ENCODE measurements at places on chromosomes 11 and 22.

- peaks cover 36% of the 10 kb centered on the region for H3K27me3 ChIP-seq
- no peak overlapping the region for H3K27ac ChIP-seq
- peaks cover 6% of the 10 kb centered on the region for H3K4me1 ChIP-seq
- H3K4me3 ChIP-seq, result no peak overlapping the region
These were observed 21.3 kb upstream of the TSKU start for GRCh38 chr11:76761718-76762355.

DNA sequence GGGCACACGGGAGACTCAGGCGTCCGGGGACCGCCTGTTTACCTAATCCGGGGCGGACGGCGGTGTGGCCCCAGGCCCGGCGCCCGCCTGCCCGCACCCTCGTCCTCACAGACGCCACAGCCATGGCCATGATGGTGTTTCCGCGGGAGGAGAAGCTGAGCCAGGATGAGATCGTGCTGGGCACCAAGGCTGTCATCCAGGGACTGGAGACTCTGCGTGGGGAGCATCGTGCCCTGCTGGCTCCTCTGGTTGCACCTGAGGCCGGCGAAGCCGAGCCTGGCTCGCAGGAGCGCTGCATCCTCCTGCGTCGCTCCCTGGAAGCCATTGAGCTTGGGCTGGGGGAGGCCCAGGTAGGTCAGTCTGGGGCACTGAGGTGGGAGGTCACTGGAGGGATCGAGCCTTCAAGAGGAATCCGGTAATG lies 10.0 kb upstream of the RAB1B start:
- peaks cover 23% of the 10 kb centered on the region for H3K4me1 ChIP-seq
- H3K36me3 ChIP-seq, result peaks cover 5% of the 10 kb centered on the region
- no peak for DNase-seq
- H3K27ac ChIP-seq, result peak overlapping the region; percentile 98
- no peaks in the 10 kb centered on the region for H3K27me3 ChIP-seq
- H3K4me3 ChIP-seq, result peak overlapping the region; percentile 91

- no peak overlapping the region for H3K27ac ChIP-seq
- no peaks in the 10 kb centered on the region for H3K27me3 ChIP-seq
- H3K4me1 ChIP-seq, result peaks cover 2% of the 10 kb centered on the region
- no peak for DNase-seq
These were observed 130.0 kb downstream of the WNT7B start for GRCh38 chr22:45846952-45847351.

DNA sequence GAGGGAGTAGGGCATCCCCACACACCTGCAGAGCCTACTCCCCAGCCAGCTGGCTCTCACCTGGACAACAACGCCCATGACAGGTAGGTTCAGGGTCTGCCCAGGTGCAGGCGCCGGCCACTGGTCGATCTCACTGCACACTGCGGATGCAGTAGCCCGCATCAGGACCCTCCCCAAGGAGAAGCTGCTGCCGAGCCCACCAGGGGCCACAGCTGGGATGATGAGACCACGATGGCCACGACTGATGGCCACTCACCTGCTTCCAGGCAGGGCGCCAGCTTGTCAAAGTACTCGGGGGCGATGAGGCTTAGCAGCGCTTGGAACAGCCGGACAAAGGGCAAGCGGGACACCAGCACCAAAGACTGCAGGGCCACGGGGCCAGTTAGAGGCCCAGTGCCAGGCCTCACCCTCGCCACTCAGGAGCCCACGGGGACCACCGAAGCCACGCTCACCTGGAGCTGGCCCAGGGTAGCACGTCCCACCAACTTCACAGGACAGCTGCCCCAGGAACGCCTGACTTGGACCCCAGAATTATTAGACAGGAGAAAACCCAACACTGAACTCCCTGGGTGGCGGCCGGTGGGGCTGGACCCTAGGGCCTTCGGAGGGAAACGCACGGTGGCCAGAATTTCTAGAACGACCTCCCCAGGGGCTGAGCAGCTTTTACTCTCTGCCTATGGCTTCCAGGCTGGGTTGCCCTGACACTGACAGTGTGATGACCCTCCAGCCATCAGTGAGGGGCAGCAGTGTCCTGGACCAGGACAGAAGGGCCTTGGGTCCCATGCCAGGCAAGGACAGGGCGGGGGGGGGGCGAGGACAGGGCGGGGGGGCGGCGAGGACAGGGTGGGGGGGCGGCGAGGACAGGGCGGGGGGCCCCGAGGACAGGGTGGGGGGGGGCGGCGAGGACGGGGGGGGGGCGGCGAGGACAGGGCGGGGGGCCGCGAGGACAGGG lies 8.9 kb upstream of the PLXNB2 start:
- no peaks in the 10 kb centered on the region for H3K27me3 ChIP-seq
- H3K27ac ChIP-seq, result no peak overlapping the region
- no peaks in the 10 kb centered on the region for H3K36me3 ChIP-seq
- H3K4me1 ChIP-seq, result peaks cover 8% of the 10 kb centered on the region
- no peak for DNase-seq

GRCh38 chr11:120564573-120565311 lies 53.2 kb downstream of the GRIK4 start:
- H3K4me1 ChIP-seq, result peaks cover 5% of the 10 kb centered on the region
- peaks cover 69% of the 10 kb centered on the region for H3K27me3 ChIP-seq
- no peak for DNase-seq
- H3K36me3 ChIP-seq, result peaks cover 8% of the 10 kb centered on the region
- no peak overlapping the region for H3K27ac ChIP-seq

GRCh38 chr11:69087811-69088210 lies 39.1 kb downstream of the TPCN2 start:
- H3K4me1 ChIP-seq, result peaks cover 4% of the 10 kb centered on the region
- no peaks in the 10 kb centered on the region for H3K27me3 ChIP-seq
- H3K27ac ChIP-seq, result no peak overlapping the region
- H3K4me3 ChIP-seq, result no peak overlapping the region
- H3K36me3 ChIP-seq, result no peaks in the 10 kb centered on the region

DNA sequence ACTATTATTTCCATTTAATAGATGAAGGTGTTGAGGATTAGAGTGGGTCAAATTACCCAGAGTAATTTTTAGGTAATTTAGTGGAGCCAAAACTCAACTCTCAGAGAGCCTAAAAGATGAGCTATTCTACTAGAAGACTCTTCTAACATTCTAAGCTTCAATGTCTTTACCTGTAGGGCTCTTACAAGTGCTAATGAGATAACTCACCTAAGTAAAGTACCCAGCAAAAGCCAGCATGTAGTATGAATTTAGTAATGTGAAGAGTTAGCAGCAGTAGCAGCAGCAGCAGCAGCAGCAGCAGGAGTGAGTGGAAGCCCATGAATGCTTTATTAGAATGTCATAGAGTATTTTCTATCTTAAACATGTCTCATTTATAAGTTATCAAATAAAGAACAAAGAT lies 1239.2 kb downstream of the FAM181B start:
- no peak overlapping the region for H3K27ac ChIP-seq
- H3K36me3 ChIP-seq, result no peaks in the 10 kb centered on the region
- no peaks in the 10 kb centered on the region for H3K4me1 ChIP-seq

DNA sequence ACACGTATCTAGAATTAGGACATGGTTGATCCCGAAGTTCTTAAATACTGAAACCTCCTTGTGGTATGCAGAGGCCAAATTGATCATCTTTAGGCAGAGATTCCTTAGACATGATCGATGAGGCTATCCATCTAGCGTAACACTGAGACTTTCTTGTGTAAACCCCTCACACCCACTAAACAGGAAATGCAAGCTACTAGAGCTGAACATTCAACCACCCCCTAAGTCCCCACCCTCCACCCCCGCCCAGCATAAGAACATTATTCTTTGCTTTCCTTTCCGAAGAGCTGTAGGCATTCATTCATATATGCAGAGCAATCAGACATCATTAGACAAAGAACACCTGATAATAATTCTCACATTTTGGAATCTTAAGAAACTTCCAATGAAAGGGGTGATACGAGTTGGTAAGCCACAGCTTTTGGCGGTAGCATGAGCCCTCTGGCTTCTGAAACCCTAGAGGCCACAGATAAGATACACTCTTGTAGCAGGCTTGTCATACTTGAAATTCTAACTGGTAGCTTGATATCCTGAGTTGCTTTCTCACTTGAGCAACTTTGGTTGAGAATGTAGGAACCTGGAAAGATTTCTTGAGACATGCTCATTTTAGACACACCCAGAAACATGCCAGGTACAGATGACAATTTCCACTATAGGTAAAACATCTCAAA lies 42.2 kb downstream of the FLI1 start:
- H3K36me3 ChIP-seq, result peaks cover 4% of the 10 kb centered on the region
- peak overlapping the region; percentile 96 for H3K27ac ChIP-seq
- no peaks in the 10 kb centered on the region for H3K27me3 ChIP-seq
- H3K4me1 ChIP-seq, result peaks cover 71% of the 10 kb centered on the region
- peak overlapping the region; percentile 78 for H3K4me3 ChIP-seq

DNA sequence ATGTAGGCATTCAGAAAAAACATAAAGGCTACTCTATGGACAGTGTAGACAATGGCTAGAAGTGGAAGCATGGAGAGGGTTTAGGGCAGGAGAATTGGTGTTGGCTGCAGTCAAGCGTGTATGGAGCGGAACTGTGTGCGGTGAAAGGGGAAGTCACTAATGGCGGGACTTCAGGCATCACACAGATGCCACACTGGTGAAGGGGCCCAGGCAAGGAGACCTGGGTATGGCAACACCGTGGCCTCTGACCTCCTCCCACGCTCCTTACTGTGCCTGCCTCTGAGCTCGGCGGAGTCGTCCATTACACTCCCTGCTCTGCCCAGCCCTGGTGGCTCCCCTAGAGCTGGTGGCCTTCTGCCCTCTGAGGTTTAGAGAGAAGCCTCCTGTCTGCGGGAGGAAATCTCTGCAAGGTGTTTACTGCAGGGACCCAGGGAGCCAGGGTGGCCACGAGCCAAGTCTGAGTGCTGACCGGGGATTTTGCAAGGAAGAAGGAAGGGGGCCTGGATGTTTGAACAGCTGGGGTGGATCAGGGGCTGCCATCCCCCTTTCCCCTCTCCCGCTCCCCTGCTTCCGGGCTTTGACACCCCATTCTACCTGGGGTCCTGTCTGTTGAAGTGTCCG lies 75.1 kb upstream of the TSPAN18 start:
- DNase-seq, result no peak
- peaks cover 39% of the 10 kb centered on the region for H3K27me3 ChIP-seq
- H3K4me1 ChIP-seq, result peaks cover 6% of the 10 kb centered on the region
- no peak overlapping the region for H3K4me3 ChIP-seq

DNA sequence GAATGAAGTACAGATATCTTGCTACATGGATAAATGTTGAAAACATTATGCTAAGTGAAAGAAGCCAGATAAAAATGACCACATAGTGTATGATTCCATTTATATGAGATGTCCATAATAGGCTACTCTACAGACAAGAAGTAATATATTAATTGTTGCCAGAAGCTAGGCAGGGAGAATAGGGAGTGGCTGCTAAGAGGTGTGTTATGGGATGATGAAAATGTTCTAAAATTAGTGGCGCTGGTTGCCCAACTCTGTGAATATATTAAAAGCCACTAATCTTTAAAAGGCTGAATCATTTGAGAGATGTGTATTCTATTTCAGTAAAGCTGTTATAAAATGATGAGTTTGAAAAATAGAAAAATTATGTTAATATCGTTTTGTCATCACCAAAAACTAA lies 144.4 kb downstream of the NCAM1 start:
- H3K4me1 ChIP-seq, result no peaks in the 10 kb centered on the region
- no peak for DNase-seq

- no peaks in the 10 kb centered on the region for H3K36me3 ChIP-seq
- no peaks in the 10 kb centered on the region for H3K4me1 ChIP-seq
- no peak for DNase-seq
- H3K4me3 ChIP-seq, result no peak overlapping the region
- no peak overlapping the region for H3K27ac ChIP-seq
- peaks cover 48% of the 10 kb centered on the region for H3K27me3 ChIP-seq
These were observed 68.3 kb upstream of the MYOD1 start for GRCh38 chr11:17651061-17651460.

GRCh38 chr11:19433367-19433766 lies 192.6 kb upstream of the E2F8 start:
- peaks cover 62% of the 10 kb centered on the region for H3K27me3 ChIP-seq
- no peak overlapping the region for H3K27ac ChIP-seq
- DNase-seq, result no peak
- H3K4me3 ChIP-seq, result no peak overlapping the region

DNA sequence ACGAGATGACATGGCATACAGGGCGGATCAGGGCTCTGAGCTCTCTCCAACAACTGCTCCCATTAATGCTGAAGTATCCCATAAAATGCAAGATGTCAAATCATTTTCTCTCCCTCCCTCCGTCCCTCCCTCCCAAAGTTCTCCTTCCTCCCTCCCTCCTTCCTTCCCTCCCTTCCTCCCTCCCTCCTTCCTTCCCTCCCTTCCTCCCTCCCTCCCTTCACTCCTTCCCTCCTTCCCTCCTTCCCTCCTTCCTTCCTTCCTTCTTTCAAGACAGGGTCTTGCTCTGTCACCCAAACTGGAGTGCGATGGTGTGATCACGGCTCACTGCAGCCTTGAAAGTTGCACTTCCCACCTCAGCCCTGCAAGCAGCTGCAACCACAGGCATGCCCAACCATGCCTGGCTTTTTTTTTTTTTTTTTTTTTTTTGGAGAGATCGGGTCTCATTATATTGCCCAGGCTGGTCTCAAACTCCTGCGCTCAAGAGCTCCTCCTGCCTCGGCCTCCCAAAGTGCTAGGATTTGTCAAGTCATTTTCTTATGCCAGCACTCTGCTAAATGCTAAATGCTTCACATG lies 38.2 kb downstream of the TXN2 start:
- DNase-seq, result no peak
- H3K36me3 ChIP-seq, result no peaks in the 10 kb centered on the region
- no peaks in the 10 kb centered on the region for H3K27me3 ChIP-seq
- no peak overlapping the region for H3K4me3 ChIP-seq
- peaks cover 20% of the 10 kb centered on the region for H3K4me1 ChIP-seq

DNA sequence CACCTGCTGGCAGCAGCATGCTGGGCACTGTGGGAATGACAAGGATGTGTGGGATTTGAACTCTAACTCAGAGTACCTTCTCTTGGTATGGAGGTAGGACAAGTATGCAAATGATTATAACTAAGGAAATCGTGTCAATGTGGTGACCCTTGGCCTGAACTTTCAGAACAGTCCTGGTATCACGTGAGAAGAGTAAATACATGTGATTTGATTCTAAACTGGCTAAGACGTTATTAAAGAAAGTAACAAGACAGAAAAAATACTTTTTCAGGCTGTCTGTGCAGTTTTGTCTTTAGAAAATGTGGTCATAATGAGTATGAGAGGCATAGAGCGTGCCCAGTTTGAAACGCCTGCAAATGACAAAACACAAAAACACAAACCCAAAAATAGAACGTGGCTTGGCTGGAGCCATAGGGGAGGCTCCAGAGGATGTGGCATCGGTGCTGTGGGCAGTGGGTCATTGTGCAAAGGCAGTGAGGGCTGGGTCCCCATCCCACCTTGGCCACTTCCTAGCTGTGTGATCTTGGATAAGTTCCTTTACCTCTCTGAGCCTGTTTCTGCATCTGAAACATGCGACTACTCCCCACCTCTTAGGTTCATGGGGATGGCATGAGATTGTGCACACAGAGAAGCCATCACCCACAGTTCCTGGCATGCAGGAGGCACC lies 18.4 kb upstream of the IL2RB start:
- no peaks in the 10 kb centered on the region for H3K36me3 ChIP-seq
- peak overlapping the region; percentile 92 for H3K27ac ChIP-seq

DNA sequence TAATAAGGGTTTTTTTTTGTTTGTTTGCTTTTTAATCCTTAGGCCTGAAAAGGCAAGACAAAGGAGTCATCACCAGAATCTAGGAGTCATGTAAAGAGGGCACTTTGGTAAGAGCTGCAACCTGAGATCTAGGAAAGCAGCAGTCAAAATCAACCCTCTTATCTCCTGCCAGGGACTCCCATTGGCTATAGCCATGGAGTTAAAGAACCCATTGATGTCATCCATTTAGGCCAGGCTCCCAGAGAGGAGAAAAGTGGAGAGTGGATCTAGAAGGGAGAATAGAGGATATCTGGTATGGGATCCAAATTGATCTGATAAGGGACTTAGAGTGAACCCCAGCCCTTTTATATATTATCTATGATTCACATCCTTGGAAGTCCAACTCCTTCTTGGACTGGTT lies 35.9 kb downstream of the ZNF215 start:
- H3K27me3 ChIP-seq, result peaks cover 10% of the 10 kb centered on the region
- DNase-seq, result no peak
- no peaks in the 10 kb centered on the region for H3K4me1 ChIP-seq
- H3K36me3 ChIP-seq, result no peaks in the 10 kb centered on the region
- no peak overlapping the region for H3K4me3 ChIP-seq

- H3K27me3 ChIP-seq, result peaks cover 13% of the 10 kb centered on the region
These were observed 20.3 kb downstream of the WNT11 start for GRCh38 chr11:76185931-76186401.
